ENCODE measurements at places on chromosomes 5 and 9.

DNA sequence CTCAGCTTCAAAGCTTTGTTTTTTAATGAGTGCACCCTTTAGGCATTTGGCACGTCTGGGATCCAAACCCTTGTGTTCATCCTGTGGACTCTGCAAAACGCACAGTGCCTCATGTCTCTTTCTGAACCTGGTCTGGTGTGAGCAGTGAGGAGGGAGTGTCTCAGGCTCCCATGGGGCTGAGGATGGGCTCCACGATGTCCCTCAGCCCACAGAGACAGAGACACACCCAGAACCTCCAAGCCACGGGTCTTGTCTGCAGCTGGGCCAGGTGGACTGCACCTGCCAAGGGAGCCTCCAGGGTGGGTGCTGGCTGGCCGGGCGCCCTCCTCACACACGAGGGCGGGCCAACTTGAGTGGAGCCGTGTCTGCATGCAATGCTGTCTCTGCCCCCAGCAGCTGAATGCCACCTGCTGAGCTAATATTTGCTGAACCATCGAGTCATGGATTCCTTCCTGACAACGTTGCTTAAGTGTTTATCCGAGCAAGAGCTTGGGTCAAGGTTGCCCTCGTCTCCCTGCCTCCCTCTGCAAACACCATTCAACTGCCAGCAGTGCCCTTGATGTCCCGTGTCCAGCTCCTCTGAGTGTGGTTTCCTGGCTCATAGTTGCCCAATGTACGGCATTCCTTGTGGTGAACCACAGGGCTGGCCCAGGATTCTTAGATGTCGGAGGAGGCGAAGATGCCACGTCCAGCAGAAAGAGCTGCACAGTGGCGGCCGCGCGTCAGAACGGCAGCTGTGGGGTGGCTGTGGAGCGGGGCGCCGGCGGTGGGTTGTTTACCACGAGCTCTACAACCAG is 31.4 kb upstream of the LPCAT1 start:
- DNase-seq: no peak

- DNase-seq: no peak
Observed at GRCh38 chr9:132546148-132547051, 36.0 kb upstream of the BARHL1 start.

- DNase-seq: no peak
Observed at GRCh38 chr5:37396352-37396751, 17.2 kb downstream of the WDR70 start.

DNA sequence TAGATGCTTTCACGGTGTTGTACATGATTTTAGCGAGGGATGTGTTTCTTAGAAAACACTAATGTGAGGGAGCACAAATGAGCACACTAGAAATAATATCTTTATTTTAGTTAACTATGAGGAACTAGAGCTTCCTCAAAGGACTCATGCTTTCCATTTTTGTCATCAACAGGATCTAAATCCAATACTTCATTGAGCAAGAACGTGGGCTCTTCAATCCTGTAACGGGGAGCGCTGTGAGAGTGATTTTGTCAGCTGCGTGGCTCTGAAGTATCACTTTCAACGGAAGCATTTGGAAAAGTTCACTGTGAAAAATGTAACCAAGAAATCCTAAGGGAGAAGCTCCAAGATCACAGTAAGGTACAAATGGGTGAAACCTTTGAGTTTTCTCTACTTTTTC is 93.2 kb downstream of the LIX1 start:
- DNase-seq: no peak

DNA sequence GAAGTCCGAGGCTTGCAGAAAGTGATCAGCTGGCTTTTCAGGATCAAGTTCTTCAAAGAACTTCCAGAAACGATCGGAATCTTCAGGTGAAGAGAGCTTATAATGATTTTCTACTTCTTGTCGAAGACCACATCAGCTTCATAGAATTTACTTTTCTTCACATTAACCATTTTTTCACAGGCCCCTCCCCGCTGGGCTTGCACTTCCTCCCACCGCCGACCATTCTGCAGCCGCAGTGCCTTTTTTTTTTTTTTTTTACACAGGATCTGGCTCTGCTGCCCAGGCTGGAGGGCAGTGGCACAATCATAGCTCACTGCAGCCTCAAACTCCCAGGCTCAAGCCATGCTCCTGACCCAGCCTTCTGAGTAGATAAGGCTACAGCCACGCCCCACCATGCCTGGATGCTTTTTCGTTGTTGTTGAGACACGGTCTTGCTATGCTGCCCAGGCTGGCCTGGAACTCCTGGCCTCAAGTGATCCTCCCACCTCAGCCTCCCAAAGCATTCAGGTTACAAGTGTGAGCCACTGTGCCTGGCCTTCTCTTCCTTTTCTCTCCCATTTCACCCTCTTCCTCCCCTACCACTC is 15.3 kb upstream of the RNF130 start:
- DNase-seq: no peak

DNA sequence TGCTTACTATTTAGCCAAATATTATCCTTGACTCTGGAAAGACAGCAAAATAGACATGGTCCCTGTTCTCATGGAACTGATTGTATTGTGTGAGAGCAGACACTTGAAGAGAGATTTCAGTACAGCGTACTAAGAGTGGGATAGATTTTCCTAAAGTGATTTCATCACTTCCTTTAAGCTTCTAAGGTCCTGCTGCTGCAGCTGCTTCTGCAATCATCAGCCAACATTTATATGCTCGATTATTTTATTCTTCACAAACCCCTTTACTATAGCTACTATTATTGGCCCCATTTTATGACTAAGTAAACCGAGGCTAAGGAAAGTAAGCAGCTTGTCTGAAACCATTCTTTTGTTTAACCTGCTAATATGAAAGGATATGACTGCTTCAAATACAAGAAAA is 137.7 kb downstream of the SPATA31D1 start:
- no peak for DNase-seq

DNA sequence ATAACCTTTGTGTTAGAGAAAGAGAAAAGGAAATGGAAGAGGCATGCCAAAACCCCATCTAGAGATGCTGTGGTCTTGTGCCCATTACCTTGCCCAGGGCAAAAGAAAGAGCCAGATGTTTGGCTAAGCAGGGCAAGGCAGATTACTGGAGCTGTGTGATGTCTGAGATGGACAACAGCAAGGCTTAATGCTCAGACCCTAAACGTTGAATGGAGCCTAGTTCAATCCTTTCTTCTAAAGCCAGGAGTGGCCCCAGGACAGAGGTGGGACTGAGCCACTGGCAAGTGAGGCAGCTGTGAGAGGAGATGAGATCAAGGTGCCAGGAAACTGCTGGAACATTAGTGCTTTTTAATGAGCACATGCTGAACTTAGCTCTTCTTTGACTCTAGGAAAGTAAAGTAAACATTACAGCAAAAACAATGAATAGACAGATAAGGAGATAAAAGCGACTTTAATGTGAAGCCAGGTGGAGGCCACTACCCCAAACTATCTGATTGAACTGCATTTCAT is 143.0 kb upstream of the EGFLAM start:
- no peak for DNase-seq

DNA sequence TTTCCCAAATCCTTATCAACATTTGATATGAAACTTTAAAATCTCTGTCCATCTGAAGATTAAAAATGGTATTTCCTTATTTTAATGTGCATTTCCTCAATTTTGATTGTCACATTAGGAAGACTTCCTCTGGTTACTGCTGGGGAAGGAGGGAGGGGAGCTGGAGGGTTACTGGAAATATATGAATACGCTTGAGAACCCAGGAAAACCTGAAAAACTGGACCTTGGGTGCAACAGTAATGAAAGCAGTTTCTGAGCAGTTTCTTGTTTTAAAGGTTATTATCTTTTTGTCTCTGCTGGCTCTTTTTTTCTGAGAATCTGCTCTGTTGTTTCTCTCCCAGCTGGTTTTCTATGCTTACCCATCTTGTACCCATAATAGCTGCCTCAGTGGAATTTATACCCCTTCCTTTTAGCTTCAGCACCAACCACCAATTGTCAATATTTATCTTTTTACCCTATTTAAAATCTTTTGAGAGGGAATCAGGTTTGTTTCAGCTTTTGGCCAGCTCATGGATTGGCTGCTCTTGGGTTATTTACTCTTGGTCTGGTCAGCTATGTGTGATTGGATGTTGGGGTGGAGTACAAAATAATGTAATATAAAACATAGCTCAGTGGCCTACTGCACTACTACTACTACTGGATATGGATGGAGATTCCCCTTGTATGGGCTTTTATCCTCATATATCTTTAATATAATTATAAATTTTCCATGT is 67.4 kb downstream of the UNC13B start:
- DNase-seq: no peak

- DNase-seq: no peak
Observed at GRCh38 chr9:70618784-70619183, 204.3 kb upstream of the KLF9 start.

DNA sequence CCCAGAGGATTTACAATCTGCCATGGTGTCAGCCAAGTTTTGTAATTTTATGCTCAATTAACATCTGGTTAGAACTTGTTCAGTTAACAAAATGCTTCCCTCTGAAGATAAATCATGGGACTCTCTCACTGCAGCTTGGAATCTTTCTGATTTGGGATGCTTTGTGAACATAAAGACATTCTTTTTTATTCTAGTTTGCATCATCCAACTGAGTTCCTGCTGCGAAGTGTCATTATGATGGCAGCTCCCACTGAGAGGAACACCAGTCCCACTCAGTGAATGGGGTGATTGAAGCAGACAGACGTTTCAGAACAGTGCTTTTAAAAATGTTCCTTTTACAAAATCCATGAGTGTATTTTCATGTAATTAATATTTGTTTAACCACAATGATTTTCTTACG is 863.8 kb downstream of the TLE4 start:
- no peak for DNase-seq

DNA sequence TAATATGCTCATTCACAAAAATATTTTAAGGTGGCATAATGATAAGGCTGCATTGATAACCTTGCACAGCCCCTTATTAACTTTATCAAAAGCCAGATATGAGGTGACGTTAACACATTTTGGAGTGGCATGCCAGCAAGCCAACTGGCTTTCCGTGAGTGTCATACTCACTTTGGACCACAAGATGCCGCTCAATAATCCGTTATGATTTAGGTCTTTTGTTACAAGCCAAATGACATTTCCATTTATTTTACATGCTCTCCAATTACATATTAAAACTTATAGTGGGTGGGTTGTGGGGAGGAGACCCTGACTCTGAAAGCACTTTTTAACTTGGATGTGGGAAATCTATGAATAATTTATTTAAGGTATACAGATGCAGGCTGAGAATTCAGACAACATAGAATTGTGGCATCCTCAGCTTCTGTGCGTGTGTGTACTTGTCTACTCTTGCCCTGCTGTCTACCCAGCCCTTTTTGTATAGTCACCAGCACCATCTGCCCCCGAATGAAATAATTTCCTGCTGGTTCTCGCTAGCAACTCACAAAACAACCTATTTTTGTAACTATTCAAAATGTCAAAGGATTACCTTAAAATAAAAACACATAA is 305.1 kb downstream of the PSAT1 start:
- no peak for DNase-seq

DNA sequence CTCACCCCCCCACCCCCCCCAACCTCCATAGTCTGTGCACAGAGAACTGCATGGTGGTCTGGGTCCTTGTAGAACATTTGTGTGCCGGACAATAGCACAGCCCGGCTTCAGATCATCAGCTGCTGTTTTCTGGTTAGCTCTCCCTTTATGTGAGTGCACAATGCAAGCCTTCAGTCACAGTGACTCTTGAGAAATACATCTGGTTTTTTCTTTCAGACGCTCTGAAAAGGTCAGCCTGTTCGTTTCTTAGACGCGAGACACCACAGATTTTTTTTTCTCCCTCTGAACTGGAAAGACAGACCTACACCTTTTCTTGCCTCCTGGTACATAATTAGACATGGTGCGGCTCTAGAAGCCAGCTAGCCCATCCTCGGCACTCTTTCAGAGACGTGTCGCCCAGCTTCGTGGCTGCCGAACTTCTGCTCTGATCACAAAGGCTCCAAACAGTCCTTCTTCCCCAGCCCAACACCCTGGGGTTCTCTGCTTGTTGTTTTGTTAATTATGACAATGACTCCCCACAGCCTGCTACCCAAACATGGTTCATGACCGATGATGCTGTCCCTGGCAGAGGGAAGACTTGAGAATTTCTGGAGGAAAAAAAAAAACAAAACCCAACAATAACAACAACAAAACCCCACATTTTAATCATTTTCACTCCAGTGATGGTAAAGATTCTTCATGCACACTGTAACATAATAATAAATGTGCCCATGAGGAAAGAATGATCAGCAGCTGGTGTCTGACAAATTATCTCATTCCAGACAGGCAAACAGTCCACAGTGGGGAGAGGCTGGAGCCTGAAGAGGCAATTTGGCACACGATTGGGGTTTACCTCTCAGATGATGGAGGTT is 241.4 kb upstream of the ZNF462 start:
- DNase-seq: no peak

DNA sequence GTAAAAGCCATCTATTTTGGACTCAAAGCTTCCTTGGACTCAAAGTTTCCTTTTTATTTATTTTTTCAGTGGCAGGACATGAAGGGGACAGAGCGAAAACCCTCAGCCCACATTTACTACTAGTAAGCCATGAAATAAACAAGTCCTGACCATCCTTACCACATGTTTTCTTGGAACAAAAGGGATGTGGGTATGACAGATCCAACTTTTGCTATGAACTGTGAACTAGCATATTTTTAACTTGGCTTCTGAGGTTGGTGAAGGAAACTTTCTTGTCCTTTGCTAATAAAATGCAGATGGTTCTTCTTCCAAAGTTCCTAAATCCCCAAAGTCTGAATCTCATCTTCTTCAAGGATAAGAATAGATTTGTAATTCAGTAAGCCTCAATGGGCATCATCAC is 122.7 kb upstream of the TNC start:
- no peak for DNase-seq

GRCh38 chr9:69151506-69151905 is 22.6 kb upstream of the TJP2 start:
- DNase-seq: no peak

- no peak for DNase-seq
Observed at GRCh38 chr5:44911501-44911900, 102.8 kb downstream of the MRPS30 start.

- DNase-seq: no peak
Observed at GRCh38 chr5:158801268-158801667, 298.4 kb downstream of the EBF1 start.

- no peak for DNase-seq
Observed at GRCh38 chr5:142322403-142322746, 2.4 kb downstream of the SPRY4 start.

DNA sequence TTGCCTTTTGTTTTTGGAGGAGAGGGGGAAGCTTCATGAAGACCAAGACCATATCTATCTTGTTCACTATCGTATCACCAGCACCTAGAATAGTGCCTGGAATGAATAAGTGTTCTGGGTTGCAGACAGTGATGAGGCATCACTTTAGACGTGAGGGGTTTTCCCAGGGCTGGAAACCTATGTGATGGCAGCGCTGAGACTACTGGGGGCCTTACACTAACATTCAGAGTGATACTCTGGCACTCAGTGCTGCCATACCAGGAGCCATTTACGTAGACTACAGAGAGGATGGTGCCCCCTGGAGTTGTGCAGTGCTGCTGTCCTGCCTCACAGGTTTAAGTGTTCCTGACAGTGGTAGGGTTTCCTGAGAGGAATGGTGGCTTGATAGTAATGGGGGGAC is 6.9 kb downstream of the CCL19 start:
- DNase-seq: no peak

DNA sequence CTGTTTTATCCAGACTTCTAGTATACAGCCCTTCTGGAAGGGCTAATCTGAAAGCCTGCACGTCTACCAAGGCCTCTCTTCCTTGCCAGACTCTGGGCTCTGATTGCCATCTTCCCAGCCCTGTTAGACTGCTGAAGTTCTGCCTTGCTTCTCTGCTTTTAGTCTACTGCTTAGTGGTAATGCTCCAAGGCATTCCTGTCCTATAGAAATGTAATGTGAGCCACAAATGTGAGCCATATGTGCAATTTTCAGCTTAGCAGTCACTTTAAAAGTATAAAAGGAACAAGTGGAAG is 32.1 kb downstream of the WNK2 start:
- DNase-seq: no peak

- no peak for DNase-seq
Observed at GRCh38 chr5:148933903-148934432, 107.6 kb downstream of the ADRB2 start.
